ENCODE measurements at places on chromosomes 16 and 17. TPM values are rescaled to one million over a fixed set of nuclear protein-coding genes. Genes with fewer than 3 reads are reported as not detected.

The TAC4 gene
- not detected for total RNA-seq

The PRSS8 gene
- total RNA-seq = not detected

The NEUROD2 gene
- not detected for total RNA-seq

The PRSS21 gene
- not detected for total RNA-seq

The MT1M gene
- total RNA-seq = 2.0 TPM

The RNF112 gene
- total RNA-seq = 7.3 TPM

The MYBBP1A gene
- total RNA-seq = 26.5 TPM

The ZNF750 gene
- not detected for total RNA-seq

All from aortic smooth muscle cell (primary cell).